Hematopoietic multipotent progenitor cell treated with erythropoietin and hydrocortisone succinate and interleukin-3 and kit ligand, for 15 days (in vitro differentiated cells): ENCODE measurements at places on chromosomes 6 and 20.

DNA sequence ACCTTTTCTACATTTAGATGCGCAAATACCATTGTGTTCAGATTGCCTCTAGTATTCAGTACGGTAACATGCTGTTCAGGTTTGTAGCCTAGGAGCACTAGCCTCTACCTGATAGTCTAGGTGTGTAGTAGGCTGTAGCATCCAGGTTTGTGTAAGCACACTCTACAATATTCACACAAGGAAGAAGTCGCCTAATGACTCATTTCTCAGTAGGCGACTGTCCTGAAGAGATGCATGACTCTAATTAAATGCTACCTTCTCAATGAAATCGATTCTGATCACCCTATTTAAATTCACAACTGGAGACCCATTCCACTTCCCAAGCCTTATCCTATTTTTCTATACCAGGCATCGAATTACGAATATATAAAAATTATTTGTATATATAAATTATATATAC is 1.3 kb downstream of the MCUR1 start:
- DNase-seq = no peak

GRCh38 chr6:146419576-146419975 is 124.1 kb upstream of the RAB32 start:
- DNase-seq = no peak

DNA sequence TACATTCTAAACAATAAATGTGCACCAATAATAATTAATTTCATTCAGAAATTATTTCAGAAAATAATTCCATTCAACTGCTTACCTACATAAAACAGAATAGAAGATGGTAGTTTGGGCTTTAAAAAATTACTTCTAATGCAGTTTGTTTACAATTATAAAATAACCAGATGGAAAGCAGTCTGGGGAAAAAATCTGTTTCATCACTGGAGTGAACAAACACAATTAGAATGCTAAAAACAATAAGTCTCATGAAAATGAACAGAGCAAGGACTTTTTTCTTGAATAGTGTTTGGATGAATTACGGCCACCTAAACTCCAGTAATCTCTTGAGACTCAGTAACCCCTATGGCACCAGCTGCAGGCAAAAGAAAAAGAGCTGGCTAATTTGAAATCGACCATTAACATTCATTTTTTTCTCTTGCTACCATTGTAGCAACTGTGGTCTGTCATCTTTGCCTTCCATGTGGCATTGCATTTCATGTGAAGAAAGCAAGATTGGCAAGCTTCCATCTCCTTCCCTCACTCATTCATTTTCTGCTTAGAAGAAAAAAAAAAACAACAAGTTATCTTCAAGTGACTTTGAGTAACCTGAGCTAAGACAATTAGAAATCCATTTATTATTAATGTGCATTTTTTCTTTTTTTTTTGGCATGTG is 88.4 kb upstream of the CEP85L start:
- no peak for DNase-seq

DNA sequence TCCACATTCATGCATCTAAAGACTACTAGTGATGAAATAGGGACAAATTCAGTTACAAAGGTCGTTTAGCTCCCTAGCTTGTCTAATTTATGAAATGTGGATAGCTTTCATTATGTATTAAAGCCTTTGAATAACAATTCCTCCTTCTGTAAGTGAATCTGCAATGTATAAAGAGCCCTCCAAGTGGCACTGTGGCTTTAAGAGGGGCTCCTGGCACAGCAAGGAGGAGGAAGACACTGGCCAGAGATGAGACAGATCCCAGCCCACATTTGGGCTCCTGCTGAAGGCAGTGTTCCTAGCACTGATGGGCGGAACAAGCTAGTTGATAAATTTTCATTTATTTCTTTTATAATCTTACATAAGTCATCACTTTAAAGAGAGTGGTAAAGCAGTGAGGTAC is 17.6 kb upstream of the FUCA2 start:
- DNase-seq = no peak

DNA sequence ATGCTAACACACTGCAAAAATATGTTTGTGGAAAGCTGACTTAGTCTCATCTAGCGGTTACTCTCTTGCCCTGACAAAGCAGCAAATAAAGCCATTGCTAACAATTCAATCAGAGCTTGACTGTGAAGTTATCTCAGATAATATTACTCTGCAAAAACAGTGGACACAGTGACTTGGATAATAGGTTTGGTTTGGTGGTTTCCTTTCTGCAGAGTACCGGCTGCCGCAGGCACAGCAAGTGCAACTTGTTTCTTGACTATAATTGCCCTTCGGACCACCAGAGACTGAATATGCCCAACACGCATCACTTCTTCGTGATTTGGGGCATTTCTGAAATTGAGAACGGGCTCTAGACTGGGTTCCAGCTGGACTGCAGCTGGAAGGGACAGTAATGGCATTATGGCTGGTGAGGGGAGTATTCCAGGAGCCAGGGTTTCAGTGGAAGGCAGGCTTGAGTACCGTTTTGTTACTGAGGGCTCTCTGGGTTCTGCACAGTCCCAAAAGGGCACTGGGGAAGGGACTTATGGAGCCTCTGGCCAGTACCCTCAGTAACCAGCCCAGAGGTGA is 40.0 kb downstream of the DSTN start:
- no peak for DNase-seq

GRCh38 chr6:25176466-25176865 is 102.7 kb upstream of the CARMIL1 start:
- no peak for DNase-seq

- no peak for DNase-seq
Measured at GRCh38 chr20:4559906-4560305, 161.8 kb upstream of the PRND start.

DNA sequence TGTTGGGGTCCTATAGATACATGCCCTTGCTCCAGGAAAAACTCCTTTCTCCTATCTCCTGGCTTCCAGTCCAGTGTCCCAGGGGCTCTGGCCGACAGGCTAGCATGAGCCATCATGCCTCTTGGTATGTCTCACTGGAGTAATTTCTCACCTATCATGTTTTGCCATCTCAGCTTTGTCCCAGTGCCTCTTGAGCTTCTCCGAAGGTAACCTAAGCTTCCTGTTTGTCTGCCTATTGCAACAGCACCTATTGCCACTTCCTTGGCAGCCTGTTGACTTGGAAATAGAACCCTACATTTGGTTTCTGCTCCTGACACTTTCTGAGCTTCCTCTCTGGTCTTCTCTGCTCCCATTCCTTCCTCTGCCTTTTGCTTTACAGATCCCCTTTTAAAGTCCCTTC is 197.7 kb downstream of the KCNQ5 start:
- no peak for DNase-seq

DNA sequence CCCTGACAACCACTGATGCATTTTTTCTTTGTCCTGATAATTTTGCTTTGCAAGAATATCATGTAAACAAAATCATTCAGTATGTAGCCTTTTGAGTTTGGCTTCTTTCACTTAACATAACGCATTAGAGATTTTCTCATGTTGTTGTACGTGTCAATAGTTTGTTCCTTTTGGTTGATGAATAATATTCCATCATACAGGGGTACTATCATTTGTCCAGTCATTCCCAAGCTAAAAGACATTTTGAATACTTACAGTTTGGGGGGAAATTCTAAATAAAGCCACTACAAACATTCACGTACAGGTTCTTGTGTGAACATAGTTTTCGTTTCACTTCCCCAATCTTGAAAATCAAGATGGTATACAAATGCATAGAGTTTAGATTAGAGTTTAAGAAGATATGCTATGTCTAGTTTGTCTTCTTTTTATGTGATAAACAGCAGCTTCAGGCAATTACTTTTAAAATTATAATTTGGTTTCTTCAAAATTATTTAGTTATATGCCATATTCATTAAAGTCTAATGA is 5.2 kb downstream of the HAO1 start:
- DNase-seq = no peak

- DNase-seq = no peak
Measured at GRCh38 chr6:117264369-117264691, 1.0 kb upstream of the VGLL2 start.

- no peak for DNase-seq
Measured at GRCh38 chr20:56893226-56893917, 264.3 kb downstream of the TFAP2C start.

DNA sequence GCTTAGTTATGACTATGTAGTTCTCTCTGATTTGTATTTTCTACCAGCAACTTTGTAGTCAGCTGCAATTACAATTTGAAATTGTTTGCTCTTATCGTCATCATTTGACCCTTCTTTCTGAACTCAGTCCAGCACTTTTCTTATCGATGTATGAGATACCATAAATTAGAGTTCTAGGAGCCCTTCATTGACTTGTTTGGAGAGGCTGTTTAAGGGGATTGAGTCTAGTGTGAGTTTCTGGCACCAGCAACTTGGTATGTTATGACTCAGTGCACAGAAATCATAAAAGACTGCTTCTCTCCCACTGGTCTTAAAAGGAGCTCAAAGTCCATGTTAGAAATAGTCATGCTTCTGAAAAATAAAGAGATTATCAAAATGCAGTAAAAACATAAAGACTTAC is 190.3 kb downstream of the TENT5A start:
- no peak for DNase-seq

- DNase-seq = no peak
Measured at GRCh38 chr6:792662-793061, 99.7 kb upstream of the EXOC2 start.

- peak; percentile 94 for DNase-seq
Measured at GRCh38 chr6:109382576-109383437, 540 bp upstream of the CD164 start.

DNA sequence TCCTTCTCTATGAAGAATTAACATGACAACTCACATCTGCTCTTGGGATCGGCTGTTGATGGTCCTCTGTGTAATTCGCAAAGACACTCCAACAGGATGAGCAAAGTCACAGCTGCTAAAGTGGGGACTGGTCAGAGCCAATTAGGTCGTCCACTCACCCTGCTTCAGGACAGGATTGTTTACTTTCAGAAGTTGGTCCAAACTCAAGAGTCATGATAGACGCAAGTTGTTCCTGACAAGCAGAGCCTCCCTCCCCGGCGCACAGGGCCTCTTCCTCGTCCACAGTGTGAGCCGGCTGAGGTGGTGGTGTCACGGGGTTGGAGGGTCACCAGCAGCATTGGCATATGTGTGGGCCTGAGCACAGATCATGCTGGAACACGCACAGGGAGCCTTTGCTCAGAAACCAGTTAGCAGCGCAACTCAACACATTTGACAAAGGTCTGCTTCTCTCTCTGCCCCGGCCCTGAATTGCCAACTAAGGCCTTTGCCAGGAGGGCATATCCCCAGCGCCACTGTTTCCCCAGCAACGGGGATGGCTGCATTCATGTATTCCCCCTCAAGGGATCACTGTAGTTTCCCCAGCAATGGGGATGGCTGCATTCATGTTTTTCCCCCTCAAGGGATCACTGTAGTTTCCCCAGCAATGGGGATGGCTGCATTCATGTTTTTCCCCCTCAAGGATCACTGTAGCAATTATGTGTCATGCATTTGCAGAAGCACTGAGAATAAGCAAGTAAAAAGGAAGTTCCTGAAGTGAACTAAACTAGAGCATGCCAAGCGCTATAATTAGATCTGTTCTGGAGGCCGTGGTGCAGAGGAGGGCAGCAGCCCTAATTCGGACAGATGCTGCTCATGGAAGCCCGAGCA is 111.7 kb downstream of the THBS2 start:
- DNase-seq = no peak

GRCh38 chr6:128519931-128520435 is 416 bp downstream of the PTPRK start:
- DNase-seq = no peak
